ENCODE measurements at places on chromosomes 3 and 15.

- DNase-seq, result no peak
Measured at GRCh38 chr15:93041159-93041547, 47.9 kb downstream of the RGMA start.

DNA sequence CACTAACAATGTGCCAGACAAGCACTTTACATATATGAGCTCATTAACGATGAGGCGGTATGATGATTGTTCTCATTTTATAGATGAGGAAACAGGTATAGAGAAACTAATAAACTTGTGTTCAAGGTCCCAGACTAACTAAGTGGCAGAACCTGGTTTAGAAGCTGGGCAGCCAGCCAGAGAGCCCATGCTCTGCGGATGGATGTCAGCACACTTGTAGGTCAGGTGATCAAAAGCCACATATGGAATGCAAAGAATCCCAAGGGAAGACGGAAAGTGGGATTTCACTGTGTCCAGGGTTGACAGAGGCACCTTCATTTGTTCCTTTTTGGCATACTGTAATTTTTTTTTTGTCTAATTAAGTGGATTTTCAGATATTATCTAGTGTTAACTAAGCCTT is 103.7 kb downstream of the EFL1 start:
- DNase-seq, result no peak

DNA sequence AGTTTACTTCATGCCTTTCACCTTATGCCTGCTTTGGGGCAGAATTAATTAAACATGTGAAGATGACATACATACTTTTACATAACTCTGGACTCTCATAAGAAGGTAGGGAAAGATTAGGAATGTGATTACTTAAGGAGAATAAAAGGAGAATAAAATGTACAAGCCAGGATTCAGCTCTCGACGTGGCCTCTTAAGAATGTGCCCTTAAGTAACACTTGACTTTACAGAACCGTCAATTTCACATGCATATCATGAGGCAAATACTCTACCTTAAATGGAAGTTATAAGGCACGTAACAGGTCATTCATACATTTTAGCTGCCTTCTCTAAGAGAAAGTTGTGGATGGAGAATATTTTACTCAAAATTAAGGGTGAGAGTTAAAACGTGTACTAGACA is 263.7 kb upstream of the LMCD1 start:
- no peak for DNase-seq

- DNase-seq, result peak; percentile 28
Measured at GRCh38 chr3:13012221-13012691, 61.0 kb downstream of the IQSEC1 start.

- DNase-seq, result no peak
Measured at GRCh38 chr3:148101061-148101460, 596.6 kb upstream of the AGTR1 start.

- no peak for DNase-seq
Measured at GRCh38 chr3:9136746-9137465, 112.5 kb downstream of the SRGAP3 start.

GRCh38 chr3:183252973-183253527 is at the start of gene B3GNT5:
Gene B3GNT5, plus strand, starts transcription at chr3:183253253. Its CDS starts 16,546 bp downstream, at chr3:183269799.
- DNase-seq, result peak; percentile 15

DNA sequence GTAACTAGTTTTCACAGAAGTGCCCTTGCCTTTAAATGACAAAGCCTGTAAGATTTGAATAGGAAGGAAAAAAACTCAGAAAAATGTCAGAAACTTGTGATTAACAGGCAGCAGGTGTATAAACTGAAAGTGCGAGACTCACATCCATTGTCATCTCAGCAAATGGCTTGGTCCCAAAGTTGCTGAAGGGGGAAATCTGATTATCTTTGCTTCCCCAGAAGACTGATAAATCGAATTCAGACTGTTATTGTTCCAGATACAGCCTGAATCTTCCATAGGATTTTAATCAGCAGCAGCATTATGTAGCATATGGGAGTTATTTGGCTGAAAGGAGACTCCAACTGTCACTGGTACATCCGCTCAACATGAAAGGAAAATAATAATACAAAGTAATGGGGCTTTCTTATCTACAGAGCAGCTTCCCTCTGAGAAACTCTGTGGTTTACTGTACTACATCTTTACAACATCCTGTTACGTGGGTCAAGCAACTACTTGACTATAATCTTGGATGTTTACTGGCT is 550.4 kb upstream of the CCDC54 start:
- DNase-seq, result no peak

DNA sequence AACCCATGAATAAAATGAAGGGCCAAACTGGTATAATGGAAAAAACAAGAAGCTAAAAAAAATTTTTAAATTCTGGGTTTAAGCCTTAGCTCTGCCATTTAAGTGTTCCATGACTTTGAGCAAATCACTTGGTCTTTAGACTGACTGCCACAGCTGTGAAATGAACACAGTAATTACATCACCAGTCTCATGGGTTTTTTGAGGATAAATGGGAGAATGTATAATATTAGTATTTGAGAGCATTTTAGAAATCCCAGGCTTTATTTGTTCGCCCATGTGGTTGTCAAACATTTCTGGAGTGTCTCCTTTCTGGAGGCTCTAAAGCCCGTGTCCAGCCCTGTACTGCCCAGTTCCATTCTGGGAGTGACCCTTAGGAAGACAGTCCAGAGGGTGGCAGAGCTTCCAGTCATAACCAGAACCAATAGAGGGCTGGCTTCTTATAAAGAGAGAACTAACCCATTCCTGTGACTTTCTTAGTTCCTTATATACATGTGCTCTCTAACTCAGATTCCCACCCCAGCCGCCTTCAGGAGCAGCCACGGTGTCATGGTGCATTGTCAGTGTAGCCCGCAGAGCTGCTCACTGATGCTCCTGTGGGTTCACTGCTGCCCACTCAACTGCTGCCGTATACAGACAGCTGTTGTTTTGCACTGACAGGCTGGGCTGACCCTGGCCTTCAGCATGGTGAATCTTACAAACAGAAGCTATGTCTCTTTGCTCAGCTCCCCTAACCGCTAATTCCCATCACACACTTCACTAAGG is 44.7 kb downstream of the BOC start:
- no peak for DNase-seq

DNA sequence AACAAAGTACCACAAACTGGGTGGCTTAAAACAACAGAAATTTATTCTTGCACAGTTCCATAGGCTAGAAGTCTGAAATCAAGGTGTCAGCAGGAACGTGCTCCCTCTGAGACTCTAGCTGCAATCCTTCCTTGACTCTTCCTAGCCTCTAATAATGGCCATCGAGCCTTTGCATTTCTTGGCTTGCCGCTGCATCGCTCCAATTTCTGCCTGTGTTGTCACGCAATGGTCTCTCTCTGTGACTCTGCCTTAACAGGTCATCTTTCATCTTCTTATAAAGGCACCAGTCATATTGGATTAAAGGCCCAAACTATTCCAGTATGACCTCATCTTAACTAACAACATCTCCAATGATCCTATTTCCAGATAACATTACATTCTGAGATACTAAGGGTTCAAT is 61.0 kb upstream of the FNDC3B start:
- no peak for DNase-seq

DNA sequence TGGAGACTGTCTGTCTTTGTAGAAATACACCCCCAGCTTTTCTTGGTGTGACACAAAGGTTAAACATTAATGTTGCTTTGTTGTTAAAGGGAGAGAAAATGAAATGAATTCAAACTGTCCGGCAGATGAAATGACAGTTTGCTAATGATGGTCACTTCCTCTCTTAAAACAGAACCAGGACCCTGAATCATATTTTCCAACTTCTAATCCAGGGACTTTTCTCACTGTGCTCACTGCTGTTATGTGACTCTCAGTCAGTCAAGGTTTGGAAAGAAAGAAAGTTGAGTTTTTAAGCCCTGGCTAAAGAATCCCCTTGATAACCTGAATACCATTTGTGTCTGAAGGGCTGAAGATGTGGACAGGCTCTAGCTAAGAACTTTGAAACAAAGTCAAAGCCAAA is 215.8 kb downstream of the AGBL1 start:
- DNase-seq, result no peak

GRCh38 chr15:94723801-94724200 is 492.4 kb downstream of the MCTP2 start:
- DNase-seq, result no peak

GRCh38 chr3:155303540-155304097 is 10.1 kb upstream of the STRIT1 start:
- no peak for DNase-seq

DNA sequence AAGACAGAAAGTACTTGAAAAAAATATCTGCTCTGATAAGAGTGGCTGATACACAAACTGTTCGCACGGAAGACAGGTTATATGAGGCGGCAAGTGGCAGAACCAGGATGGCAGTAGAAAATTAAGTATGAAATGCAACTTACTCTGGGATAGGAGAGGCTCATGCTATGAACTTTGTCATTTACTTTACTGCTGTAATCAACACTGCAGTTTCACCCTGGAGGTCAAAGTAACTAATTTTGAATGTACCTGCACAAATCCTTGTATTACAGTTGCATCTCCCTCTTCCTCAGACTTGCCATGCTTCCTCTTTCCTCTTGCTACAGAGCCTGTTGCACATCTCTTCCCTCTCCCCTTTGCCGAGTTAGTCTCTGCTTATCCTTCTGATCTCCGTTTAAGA is 38.8 kb downstream of the HACL1 start:
- no peak for DNase-seq

GRCh38 chr3:43908456-43908855 is 217.7 kb downstream of the ABHD5 start:
- no peak for DNase-seq

DNA sequence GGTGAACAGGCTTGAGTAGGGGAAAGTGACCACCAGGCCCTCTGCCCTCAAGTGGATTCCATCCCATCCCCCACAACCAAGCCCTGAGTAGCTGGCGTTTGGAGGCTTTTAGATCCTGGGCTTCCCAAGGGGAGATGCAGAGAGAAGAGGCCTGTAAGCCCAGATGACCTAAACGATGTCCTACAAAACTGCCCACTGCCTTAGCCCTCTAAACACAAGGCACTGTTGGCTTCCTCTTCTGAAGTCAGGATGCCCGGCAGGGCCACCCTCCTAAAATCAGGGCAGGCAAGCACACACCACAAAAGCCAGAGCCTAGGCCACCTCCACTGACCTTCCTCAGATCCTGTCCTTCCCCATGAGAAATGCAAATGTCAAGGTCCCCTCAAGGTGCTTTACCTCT is 68.6 kb downstream of the ADCY5 start:
- DNase-seq, result no peak

- no peak for DNase-seq
Measured at GRCh38 chr3:132817646-132818177, 95.5 kb upstream of the NPHP3 start.
